Stimulated activated CD4-positive, alpha-beta T cell treated with anti-CD3 and anti-CD28 coated beads, TNF-alpha, amount 100 ng/mL, for 1 hour (primary cell): ENCODE measurements at places on chromosomes 11 and 22.
A peak's percentile ranks its signal among the peaks of the same experiment; 100 is the strongest.

- no peak for DNase-seq
Measured at GRCh38 chr11:206526-207207, 532 bp downstream of the BET1L start.

DNA sequence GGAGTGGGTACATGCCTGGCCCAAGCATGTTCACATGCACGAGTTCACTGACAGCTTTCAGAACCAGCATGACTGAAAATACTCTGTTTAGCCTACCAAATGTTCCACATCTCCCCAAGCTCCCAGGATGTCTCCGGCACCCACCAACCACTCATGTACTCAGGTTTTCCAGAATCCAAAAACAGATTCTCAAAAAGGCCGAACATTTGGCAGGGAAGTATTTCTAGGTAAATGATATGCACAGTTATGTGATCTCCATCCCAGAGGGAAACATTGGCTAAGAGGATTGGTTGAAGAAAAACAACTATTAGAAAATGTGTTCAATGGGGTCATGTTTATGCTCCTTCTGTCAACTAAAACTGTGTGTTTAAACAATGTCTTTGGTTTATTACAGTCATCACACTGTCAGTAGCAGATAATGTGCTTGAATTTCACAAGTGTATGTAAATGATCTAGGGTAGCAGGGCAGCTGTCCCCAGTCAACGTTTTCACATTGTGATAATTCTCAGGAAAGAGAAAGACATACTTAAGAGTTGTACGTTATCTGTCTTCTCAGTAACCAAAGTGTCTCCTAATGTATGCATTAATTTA, 52.3 kb downstream of the BARX2 start:
- DNase-seq: no peak

GRCh38 chr11:102268083-102268984, 49.0 kb upstream of the BIRC3 start:
- peak; percentile 47 for DNase-seq

GRCh38 chr11:134742224-134742612, 330.2 kb upstream of the B3GAT1 start:
- DNase-seq: no peak

DNA sequence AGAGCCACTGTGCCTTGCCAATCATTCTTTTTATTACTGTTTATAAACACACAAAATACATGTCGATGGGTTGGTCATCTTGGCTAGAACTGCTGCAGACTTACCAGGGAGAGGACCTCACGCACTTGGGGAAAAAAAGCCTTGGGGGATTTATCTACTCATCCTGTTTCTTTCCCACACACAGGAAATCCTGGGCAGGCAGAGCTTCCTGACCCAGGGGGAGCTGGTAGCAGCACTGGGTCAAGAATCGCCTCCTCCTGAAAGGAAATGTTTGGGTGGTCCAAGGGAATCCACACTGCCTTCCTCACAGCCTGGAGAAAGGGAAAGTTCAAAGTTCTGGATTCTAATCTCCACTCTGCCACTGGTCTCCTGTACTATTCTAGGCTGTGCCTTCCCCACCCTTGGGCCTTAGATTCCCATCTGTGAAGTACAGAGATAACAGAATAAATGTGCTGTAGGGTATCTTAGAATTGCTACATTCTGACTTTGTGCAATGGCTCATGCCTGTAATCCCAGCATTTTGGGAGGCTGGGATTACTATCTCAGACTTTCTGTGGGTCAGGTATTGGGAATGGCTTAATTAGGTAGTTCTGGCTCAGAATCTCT, 31.2 kb upstream of the SMTN start:
- no peak for DNase-seq

DNA sequence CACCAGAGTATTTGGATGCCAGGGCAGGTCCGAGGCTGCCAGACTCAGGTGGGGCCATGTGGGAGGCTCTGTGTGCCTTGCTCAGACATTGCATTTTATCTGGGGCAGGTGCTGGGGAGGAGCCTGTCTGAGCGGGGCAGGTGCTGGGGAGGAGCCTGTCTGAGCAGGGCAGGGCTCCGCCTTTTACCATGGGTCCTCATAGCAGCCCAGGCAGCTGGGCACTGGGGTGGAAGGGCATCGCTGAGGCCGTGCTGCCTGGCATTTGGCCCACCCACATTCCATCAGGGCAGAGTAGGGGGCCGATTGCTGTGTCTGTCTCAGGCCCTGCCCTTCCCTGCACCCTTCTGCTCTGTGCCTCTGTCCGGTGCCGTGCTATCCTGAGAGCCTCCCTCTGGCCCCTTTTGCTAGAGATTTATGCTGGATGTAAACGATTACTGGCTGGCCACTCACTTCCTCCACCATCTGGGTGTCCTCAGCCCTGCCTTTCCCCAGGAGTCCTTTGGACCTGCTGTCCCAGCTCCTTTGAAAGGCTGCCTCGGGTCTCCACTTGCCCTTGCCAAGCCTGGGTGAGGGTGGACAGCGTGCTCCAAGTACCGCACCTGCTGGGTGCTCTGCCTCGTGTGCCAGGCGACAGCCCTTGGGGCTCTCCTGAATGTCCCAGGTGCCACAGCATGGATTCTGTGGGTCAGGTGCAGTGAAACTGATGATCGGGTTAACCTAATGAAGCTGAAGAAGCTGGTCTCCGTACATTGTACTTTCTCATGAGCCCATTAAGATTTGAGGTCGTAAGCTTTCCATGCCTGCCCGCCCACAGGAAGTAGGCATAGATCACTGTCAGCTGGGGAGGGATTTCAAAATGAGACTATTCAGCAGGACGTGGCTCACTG, 281.6 kb downstream of the TBC1D22A start:
- no peak for DNase-seq

DNA sequence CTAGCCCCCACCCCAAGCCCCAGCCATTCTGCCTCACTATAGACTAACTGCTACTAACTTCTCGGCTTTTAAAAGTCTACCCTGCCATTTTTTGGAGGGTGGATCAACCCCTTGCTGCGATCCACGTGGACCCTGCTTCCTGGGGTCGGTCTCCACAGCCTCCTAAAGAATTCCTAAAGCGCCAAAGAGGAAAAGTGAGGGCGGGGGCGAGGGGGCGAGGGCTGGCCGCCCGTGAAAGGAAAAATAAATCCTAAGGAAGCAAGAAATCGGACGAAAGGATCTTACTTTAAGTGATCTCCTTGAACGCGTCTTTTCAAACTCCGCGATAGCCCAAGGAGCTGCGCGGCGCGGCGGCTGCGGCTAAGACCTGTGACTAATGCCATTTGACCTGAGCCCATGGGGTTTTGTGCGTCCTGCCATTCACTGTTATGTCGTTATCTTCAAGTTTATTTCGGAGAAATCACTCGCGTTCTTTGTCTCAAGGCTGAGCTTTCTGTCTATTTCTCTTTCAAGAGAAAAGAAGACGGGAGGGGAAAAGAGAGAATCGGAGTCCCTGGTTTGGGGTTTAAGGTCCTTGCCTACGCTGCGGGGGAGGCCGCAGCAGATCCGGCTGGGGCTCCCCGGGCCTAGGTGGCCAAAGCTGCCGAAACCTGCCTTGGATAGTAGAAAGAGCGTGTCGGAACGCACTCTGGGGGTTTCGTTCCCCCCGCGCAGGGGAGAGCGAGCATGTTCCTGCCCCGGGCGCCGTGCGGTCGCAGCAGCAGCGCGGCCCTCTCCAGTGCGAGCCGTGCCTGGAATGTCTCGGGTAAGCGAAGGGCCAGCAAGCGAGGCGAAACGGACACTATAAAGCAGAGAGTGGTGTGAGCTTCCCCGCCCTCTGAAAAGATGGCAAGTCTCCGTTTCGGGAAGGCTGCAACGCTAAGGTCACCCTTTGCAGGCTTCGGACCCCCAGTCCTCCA, 2.8 kb upstream of the DBX1 start:
- no peak for DNase-seq

GRCh38 chr11:80929031-80929805, 1488.4 kb upstream of the TENM4 start:
- no peak for DNase-seq

DNA sequence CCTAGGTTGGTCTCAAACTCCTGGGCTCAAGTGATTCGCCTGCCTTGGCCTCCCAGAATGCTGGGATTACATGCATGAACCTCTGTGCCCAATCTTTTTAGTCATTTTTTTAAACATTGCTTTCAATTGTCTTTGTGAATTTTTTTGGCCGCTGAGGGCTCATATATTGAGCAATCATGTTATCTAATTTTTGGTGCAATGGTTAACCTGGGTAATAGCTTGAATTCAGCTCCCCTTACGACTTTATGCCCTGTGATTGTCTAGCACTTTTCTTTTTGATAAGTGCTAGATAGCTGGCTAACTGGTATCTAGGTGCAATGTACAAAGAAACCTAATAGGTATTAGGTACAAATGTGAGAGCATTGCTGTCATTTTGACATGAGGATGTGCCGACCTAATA, 35.3 kb upstream of the CAT start:
- no peak for DNase-seq

DNA sequence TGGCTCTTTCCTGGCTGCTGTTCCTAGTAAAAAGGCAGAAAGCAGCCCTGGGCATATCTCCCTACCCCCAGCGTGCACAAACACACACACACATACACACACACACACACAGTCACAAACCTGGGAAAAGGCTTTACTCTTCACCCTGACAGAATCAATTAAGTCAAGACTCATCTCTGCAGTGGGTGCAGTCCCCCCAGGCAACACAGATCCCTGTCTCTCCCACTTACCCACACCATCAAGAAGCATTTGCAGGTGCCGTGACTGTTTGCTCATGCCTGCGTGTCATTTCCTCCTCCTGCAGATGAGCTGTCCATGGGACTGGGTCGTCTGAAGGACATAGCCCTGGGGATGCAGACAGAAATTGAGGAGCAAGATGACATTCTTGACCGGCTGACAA, 28.6 kb downstream of the SNAP29 start:
- DNase-seq: no peak

DNA sequence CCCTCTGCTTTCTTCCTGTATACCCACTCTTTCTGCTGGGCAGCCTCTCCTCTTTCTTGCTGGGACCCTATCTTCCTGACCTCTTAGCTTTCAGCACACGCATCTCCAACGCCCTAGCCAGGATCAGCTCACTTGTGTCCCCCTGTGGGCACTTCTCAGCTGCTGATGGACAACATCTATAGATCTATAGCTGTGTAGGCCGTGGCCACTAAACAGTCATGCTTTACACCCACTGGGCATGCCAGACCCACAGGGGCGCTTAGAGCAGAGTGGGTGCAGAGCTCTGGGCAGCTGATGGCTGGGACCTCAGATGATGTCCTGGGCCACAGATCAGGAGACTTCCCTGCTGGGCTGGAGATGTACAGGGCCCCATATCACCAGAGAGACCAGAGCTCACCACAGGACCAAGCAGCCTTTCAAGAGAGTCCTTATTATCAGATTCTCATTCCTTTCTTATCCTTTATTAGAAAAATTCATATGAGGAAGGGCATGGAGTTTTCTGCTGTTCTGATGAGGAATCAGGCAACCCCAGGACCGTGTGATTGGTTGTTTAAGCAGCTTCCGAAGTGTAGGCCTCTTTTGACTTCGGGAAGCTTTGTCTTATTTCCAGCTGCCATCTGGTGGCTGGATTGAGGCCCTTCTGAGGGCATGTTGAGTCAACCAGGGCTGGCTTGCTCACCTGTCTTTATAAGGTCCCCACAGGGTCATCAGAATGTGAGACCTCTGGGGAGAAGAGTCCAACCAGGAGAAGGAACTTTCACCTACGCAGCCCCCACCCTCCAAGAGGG, 60.5 kb downstream of the OSBP2 start:
- no peak for DNase-seq

DNA sequence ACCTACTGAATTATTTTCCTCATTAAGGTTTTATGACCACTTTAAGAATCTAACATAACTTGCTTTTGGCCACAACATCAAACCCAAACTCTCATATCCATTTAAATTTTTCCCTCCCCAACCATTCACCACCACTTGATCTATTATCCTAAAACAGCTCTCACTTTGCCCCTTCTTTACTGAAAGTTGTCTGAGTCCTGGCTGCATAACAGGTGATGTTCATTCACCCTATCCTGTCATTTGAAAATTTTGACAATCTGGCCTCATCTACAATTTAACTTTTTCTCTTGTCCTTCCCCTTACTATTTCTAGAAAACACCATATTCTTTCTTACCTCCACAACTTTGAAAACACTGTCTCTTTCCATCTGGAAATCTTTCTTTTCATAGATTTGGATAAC, 89.3 kb downstream of the BDNF start:
- DNase-seq: no peak

GRCh38 chr11:128767591-128768001, 73.7 kb downstream of the FLI1 start:
- no peak for DNase-seq

GRCh38 chr22:31230871-31231621, 18.9 kb downstream of the LIMK2 start:
- DNase-seq: peak; percentile 24

GRCh38 chr11:1779034-1779805, 15.5 kb upstream of the CTSD start:
- no peak for DNase-seq

DNA sequence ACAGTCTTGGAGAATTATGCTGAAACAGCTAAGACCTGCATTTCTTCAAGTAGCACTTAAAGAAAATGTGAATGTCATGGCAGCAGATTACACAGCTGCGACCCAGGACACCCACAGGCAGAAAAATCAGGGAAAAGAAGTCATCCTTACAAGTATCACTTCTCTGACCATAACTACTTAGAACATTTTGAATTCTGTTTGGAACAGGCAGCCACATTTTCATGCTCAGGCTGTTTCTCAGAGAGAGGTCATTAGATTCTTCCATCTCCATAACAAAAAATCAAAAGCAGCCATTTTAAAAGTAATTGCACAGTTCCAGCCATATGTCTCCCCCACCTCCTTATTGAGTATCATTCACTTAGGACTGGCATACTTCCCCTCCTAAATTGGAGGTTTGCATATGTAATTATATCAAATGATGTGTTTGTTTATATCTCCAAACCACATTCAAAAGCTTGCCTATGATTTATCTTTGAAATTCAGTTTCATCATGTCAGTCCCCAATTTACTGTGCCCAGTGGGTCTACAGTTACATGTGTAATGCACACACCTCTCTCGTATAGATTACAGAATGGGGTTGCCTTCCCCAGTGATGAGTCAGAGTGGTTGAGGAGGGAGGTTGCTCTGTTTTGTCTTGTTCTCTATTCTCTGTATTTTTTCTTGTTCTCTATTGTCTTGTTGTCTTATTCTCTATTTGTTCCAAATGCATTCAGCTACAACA, 276.5 kb upstream of the MTNR1B start:
- DNase-seq: no peak

DNA sequence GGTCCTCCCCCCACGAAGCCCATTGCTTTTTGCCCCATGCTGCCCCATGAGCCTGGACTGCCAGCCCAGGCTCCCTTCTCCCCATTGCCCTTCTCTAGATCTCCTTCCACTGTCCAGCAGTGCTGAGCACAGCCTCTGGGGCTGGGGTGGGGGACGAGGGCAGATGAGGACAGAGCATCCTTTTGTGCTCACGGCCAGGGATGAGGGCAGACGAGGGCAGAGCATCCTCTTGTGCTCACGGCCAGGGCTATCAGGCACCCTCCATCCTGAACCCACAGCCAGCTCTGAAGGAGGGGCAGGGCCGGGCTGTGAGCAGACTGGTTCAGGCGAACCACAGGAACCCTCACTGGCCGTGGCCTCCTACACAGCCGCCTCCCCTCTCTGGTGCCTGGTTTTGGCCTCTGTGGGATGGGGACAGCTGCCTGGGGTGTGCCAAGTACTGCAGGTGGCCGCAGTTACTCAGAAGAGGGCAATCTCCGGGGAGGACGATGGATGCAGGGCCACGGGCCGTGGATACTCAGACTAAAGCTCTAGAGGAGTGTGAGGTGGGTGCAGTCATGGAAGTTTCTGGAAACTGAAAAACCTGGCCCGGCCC, 1258.8 kb downstream of the BRD1 start:
- DNase-seq: no peak
